Colonic mucosa (tissue), 4 donors: ENCODE measurements at places on chromosomes 16 and 17. TPM values are rescaled to one million over a fixed set of nuclear protein-coding genes. Genes with fewer than 3 reads are reported as not detected.

KRTAP17-1 gene
- not detected for total RNA-seq

CSH2 gene
- total RNA-seq, result not detected

HOXB2 gene
- 6.4 TPM for total RNA-seq

MYH11 gene
- 770 TPM for total RNA-seq

MFAP4 gene
- 56.0 TPM for total RNA-seq

SOX15 gene
- total RNA-seq, result 0.61 TPM

C1QTNF8 gene
- not detected for total RNA-seq

CES4A gene
- 7.8 TPM for total RNA-seq

CLEC16A gene
- total RNA-seq, result 24.9 TPM

TMC8 gene
- total RNA-seq, result 5.3 TPM
